ENCODE measurements at places on chromosomes 3 and 15.

DNA sequence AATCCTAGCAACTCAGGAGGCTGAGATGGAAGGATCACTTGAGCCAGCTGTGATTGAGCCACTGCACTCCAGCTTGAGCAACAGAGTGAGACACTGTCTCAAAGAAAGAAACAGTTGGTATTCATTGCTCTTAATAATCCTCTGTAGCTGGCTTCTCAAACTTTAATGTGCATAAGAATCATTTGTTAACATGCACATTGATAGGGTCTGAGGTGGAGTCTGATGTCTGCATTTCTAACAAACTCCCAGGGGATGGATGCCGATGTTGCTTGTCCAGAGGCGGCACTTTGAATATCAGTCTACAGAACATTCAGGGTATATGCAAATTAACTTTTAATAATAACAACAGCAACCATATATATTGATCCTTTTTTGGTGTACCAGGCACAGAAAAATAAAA is 39.9 kb downstream of the NKIRAS1 start:
- no peak for DNase-seq

- DNase-seq, result no peak
Observed at GRCh38 chr15:67140078-67140833, 74.9 kb downstream of the SMAD3 start.

GRCh38 chr3:73791356-73791755 is 166.6 kb upstream of the PDZRN3 start:
- DNase-seq, result no peak

GRCh38 chr3:128455786-128456748 is 10.6 kb downstream of the DNAJB8 start:
- DNase-seq, result no peak

GRCh38 chr3:171824116-171824515 is 13.8 kb upstream of the PLD1 start:
- DNase-seq, result peak; percentile 59

DNA sequence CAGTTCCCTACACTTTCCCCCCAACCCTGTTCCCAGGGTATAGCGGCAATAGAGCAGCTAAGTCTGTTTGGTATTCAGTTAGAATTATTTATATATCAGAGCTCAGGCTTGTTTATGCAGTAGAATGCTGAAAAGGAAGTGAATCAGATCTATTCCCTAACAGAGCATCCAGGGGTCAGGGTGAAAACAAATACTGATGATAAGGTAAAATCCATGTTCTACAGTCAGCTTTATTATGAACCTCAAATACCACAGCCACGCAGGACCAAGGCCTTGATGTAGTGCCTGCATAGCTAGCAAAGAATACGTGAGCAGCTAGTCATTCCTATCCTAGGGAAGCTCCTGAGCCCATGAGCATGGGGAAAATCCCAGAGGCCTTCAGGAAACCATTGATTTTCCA is 229.7 kb upstream of the ICE2 start:
- no peak for DNase-seq

DNA sequence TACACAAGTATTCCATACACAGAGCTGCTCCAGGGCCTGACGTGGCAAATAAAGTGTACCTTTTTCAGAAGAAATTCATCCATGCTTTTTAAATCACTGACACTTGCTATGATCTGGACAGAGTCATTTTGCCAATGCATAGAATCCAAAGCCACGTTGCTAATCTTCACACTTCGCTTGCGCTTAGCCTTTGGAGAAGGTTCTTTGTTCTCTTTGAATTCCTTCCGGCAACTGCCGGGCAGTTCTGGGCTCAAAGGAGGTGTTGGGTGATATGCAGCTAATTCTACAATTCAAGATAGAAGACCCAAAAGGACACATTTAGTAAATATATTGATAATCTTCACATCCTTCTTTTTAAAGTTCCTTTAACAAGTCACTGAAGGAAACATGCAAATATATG is 69.9 kb downstream of the NR2E3 start:
- no peak for DNase-seq

DNA sequence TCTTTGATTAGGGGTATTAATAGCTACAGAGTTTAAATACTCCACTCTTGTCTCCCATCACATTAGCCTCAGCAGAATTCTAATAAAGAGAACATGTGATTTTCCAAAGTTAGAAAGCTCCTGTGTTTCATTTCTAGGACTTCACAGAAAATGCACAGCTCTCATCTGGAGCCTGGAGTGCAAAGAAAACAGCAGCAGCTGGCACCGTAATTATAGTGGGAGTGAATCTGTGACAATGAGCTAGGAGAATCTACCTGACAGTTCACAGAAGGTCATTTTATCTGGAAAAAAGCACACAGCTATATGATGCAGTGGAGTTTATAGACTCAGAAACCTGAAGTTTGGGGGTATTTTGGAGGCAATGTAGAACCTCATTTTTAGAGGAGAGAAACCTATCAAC is 5.4 kb upstream of the TRIM59 start:
- DNase-seq, result no peak

GRCh38 chr3:13215940-13216546 is 142.8 kb upstream of the IQSEC1 start:
- no peak for DNase-seq

GRCh38 chr3:16102905-16103364 is 71.5 kb upstream of the GALNT15 start:
- peak; percentile 74 for DNase-seq

DNA sequence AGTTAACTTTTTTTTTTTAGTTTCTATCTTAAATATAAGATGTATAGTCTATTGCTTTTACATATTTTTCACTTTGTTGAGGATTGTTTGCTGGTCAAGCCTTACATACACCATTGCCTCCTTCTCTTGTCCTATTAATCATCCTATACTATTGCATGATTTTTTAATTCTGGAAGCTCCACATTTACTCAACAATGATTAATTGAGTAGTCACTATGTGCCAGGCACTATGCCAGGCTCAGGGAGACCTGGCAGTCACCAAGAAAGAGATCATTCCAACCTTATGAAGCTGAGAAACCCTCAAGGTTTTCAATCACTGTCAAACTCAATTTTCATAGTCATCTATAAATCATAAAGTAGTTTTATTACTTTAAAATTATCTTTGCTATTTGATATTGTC is 626.2 kb downstream of the IGSF11 start:
- no peak for DNase-seq

- no peak for DNase-seq
Observed at GRCh38 chr15:48595981-48596380, 49.5 kb downstream of the FBN1 start.

GRCh38 chr15:70486451-70487386 is 276.6 kb downstream of the UACA start:
- no peak for DNase-seq

DNA sequence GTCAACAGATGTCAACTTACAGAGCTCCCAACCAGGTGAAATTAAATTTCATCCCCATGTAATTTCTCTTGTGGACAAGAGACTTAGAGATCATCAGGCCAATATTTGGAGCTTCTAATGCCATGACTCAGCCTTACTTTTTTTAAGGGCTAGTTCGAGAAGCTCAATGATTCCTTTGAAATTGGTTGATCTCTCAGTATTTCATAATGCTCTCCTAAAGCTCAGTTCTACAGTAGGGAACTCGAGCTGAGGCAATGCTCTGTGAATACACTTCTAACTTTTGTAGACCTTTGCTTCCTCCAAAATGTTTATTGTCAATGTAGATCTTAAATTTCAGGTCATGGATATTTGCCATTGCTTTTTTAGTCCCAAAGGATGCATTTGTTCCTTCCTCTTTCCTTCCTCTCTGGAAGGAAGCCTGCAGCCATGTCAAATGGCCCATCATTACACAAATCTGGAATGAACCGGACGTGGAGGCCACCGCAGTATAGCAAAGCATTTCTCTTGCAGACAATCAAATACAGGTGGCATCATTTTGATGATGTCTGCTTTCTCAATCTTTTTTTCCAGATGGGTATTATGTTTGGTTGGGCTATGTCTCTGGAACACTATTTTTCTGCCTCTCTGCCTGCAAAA is 28.3 kb downstream of the STARD5 start:
- no peak for DNase-seq

DNA sequence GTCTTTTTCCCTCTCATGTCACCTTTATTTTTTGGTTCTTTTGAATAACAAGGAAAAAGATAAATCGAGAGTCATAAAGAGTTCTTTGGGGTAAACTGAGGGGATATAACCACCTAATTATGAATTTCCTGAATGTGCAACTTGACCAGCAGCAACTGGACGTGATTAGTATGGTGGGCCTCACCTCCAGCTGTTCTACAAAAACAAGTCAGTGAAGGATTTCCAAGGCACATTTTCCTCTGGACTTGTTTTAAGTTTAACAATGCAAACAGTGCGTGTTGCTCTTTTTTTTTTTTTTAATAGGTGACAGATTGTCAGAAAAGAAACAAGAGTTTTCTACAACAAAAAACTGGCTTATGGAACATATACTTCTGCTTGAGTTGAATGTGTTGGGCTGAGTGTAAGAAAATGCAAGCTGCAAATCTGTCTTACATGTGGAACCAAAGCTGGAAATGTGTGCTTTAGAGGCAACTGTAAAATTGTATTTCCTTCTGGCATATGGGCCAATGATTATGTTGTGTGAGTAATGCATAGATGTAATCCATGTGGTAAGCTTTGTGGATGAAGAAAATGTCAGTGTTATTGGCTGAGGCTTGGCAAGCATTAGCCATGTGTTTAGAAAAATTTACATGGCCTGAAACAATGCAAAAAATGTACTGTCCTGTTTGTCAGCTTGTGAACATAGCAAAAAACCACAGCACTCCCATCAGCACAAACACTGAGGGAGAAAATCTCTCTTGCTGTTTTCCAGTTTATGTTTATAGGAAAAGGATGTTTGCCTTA is 44.5 kb upstream of the FNDC3B start:
- DNase-seq, result peak; percentile 97

DNA sequence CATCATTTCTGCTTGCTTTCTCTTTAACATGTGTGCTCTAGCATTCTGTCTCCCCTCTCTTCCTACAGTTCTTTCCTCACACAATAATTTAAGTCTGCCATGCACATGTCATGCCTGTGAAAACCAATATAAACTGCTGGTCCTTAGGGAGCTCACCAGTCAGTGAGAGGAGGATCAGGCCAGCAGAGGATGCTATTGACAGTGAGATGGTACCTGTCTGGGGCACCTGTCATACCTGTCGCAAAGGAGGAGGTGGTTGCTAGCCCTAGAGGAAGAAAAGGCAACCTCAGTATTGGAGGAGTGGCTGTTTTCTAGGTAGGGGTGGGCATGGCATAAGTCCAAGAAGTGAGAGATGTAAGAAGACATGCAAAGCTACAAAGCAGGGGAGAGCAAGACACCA is 194.6 kb downstream of the GABRG3 start:
- DNase-seq, result no peak

- no peak for DNase-seq
Observed at GRCh38 chr3:133855772-133856171, 39.9 kb downstream of the RAB6B start.

DNA sequence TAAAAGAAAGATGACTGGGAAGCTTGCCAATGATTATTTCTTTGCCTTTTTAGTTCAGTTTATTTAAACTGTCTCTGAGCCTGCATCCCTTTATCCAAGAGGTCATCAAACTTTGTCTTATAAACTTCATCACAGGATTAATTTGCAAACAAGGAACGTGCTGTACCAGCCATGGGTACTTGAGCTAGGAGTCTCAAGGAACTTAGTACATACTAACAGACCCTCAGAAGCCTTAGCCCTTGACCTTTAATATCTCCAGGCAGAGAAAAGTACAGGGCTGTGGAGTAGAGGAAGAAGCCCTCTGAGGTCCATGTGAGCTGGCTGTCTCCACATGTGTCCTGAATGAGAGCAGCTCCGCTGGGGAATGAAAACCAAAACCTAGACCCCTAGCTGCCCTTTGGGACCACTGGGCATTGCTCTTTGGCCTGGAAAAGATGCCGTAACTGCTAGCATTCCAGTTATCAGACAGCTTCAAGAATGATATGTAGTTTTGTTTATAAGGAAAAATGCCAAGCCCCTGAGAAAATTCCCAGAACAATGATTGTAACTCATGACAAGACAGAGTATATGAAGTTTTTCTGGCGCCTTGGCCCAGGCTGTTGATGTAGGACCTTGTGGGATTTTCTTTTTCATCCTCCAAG is 92.1 kb downstream of the ASB7 start:
- peak; percentile 91 for DNase-seq

DNA sequence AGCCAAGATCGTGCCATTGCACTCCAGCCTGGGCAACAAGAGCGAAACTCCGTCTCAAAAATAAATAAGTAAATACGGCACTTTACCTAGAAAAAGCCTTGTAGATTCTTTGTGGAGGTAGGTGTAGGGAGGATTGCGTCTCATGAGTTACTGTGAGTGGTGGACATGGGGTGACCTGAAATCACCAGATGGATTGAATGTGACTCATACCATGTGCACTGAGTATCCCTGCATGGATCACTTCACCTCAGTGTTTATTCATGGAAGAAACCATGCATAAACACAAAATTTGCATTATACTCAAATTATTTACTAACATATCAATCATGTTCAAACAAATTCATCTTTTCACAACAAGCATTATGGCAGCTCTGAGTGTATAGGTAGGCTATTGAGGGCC is 55.9 kb downstream of the MRPS25 start:
- DNase-seq, result no peak

DNA sequence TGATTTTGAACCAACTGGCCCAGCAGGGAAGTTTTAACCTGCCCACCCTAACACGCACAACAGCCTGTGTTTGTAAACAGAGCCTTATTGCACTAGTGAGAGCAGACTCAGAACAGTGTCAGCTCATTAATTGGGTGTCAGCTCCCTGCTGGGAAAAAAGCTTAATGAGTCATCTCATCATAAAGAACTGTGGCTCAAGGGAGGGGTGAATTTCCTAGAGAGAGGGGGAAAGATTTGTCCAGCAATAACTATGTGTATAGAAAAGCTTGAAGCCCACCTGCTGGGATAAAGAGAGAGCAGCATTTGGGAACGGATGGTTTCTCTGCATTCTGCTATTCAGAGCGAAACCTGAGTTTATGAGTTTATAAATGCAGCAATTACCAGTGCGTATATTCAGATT is 48.9 kb upstream of the GMNC start:
- no peak for DNase-seq

- no peak for DNase-seq
Observed at GRCh38 chr3:71489315-71489761, 94.2 kb downstream of the FOXP1 start.

GRCh38 chr15:77440378-77440999 is 19.8 kb downstream of the HMG20A start:
- DNase-seq, result no peak

- no peak for DNase-seq
Observed at GRCh38 chr15:57149196-57149595, 227.1 kb upstream of the CGNL1 start.

DNA sequence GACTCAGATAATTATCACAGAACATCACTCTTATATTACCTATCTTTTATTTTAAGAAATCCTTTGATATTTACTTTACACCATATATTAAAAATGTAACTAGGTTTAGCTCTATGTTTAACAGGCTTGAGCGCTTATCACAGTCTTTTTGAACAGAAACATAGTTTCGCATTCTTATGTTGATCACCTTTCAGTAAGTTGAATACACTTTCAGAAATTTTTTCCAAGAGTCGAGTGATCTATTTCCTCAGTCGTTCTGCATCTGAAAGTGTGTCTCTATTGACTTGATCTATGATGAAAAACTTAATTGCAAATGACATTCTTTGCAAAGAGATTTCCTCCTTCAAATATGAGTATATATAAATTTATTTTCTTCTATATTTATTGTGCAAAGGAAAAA is 516.6 kb upstream of the KCNMB2 start:
- DNase-seq, result no peak

- DNase-seq, result no peak
Observed at GRCh38 chr3:48129921-48130320, 58.3 kb downstream of the CDC25A start.

- no peak for DNase-seq
Observed at GRCh38 chr3:184354121-184354728, 7.2 kb downstream of the CLCN2 start.

GRCh38 chr3:115085197-115085865 is 61.8 kb downstream of the ZBTB20 start:
- peak; percentile 5 for DNase-seq

Measured in skin of body (tissue), 3 donors.